Heart right ventricle (tissue), 16 donors: ENCODE measurements at places on chromosomes 5 and 9.

GRCh38 chr5:103450333-103451061 is 112.1 kb downstream of the NUDT12 start:
- H3K4me1 ChIP-seq = no peaks in the 10 kb centered on the region
- no peaks in the 10 kb centered on the region for H3K27me3 ChIP-seq
- H3K36me3 ChIP-seq = no peaks in the 10 kb centered on the region
- H3K4me3 ChIP-seq = no peak overlapping the region

- no peaks in the 10 kb centered on the region for H3K4me1 ChIP-seq
- no peak for DNase-seq
- H3K27ac ChIP-seq = no peak overlapping the region
- no peaks in the 10 kb centered on the region for H3K36me3 ChIP-seq
These were observed 139.3 kb upstream of the SHB start for GRCh38 chr9:38208206-38208901.

DNA sequence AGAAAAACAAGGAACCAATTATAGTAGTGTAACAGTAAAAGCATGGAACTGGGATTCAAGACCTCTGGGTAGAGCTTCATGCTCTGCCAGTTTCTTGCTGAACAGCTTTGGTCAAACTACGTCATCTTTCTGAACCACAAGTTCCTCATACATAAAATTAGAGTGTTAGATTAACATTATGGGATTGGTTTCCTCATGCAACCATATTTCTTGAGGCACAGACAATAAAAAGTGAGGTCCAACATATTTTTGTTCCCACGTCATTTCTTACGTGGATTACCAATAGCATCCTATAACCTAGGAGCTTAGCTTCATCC is 354.8 kb downstream of the TMEM232 start:
- no peak overlapping the region for H3K4me3 ChIP-seq
- H3K36me3 ChIP-seq = no peaks in the 10 kb centered on the region
- H3K27ac ChIP-seq = no peak overlapping the region

DNA sequence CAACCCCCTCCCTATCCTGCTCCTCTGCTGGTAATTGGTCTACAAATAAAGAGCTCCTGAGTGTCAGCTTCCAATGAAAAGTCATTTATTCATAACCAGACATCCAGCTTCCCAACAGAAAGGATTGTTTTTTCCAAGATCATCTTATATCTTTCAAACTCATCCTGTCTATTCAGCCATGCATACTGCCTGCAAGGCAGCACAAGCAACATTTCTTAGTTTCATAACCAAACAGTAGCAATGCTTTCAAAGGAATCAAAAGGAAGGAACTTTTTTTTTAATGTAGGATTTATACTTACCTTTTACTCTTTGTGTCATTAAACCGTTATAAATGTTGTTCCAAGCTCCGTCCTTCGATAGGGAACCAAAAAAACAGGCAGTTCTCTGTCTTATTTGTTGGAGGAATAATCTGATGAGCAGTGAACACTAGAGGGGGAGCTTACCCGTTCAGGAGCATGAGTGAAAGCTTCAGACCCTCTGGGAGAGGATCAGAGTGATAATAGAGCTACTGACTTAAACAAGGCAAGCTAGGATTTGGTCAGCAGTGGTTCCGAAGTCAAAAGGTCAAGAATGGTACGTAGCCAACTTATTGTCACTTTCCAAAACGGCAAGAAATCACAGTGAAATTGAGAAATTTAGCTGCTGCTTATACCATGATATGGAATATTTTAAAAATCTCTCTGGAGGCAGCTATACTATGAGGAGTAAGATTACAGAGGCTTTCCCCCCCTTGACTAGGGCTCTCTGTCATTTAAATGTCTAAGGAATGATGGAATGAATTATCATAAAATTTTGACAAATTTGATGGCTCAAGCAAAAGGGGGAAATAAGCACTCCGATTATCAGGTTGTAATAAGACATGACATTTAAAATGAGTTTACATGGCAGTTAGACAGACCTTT is 892.9 kb downstream of the NR2F1-AS1 start:
- DNase-seq = no peak
- no peak overlapping the region for H3K4me3 ChIP-seq
- no peak overlapping the region for H3K27ac ChIP-seq
- no peaks in the 10 kb centered on the region for H3K36me3 ChIP-seq
- no peaks in the 10 kb centered on the region for H3K27me3 ChIP-seq

GRCh38 chr9:124088476-124088837 is 76.9 kb downstream of the LHX2 start:
- H3K4me3 ChIP-seq = no peak overlapping the region
- no peaks in the 10 kb centered on the region for H3K27me3 ChIP-seq
- DNase-seq = no peak
- no peak overlapping the region for H3K27ac ChIP-seq
- no peaks in the 10 kb centered on the region for H3K36me3 ChIP-seq
- H3K4me1 ChIP-seq = no peaks in the 10 kb centered on the region

- H3K27me3 ChIP-seq = peaks cover 3% of the 10 kb centered on the region
- H3K4me3 ChIP-seq = no peak overlapping the region
- no peak overlapping the region for H3K27ac ChIP-seq
- H3K4me1 ChIP-seq = no peaks in the 10 kb centered on the region
These were observed 21.1 kb downstream of the PDE8B start for GRCh38 chr5:77231471-77232138.

- H3K36me3 ChIP-seq = no peaks in the 10 kb centered on the region
- no peak overlapping the region for H3K4me3 ChIP-seq
- DNase-seq = no peak
- H3K27ac ChIP-seq = no peak overlapping the region
These were observed 1000.0 kb upstream of the DMAC1 start for GRCh38 chr9:8799615-8800014.

GRCh38 chr5:42994246-42994554 is 45.9 kb downstream of the ANXA2R start:
- H3K27ac ChIP-seq = peak overlapping the region; percentile 95
- H3K4me3 ChIP-seq = peak overlapping the region; percentile 53
- no peak for DNase-seq
- H3K27me3 ChIP-seq = peaks cover 76% of the 10 kb centered on the region

DNA sequence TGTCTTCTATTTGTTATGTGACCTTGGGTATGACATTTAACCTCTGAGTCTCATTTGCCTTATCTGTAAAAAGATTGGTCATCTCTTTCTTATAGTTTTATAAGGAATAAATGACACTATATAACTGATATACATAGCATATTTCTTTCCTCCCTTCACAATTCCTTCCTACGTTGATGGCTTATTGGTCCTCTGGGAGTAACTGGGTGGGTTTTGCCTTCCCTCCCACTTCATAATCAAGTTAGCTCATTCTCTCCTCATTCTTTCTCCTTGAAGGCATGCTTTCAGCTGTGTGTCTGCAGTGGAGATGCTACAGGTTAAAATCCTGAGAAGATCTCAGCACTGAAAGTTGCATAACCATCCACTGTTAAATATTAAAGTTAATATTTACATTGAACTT is 382.4 kb downstream of the TMEM38B start:
- H3K27me3 ChIP-seq = no peaks in the 10 kb centered on the region
- H3K27ac ChIP-seq = no peak overlapping the region
- no peaks in the 10 kb centered on the region for H3K36me3 ChIP-seq
- no peak for DNase-seq

GRCh38 chr9:91611582-91611981 is 187.9 kb upstream of the NFIL3 start:
- H3K27ac ChIP-seq = peak overlapping the region; percentile 52
- H3K27me3 ChIP-seq = no peaks in the 10 kb centered on the region
- H3K4me1 ChIP-seq = peaks cover 10% of the 10 kb centered on the region
- DNase-seq = no peak
- H3K4me3 ChIP-seq = no peak overlapping the region

- H3K27me3 ChIP-seq = no peaks in the 10 kb centered on the region
- no peak for DNase-seq
- H3K27ac ChIP-seq = no peak overlapping the region
- H3K36me3 ChIP-seq = no peaks in the 10 kb centered on the region
These were observed 281.2 kb downstream of the CDH18 start for GRCh38 chr5:19706776-19707175.

GRCh38 chr9:71729816-71730526 is 38.3 kb downstream of the CEMIP2 start:
- no peaks in the 10 kb centered on the region for H3K27me3 ChIP-seq
- H3K36me3 ChIP-seq = no peaks in the 10 kb centered on the region
- no peak overlapping the region for H3K27ac ChIP-seq
- no peak for DNase-seq

GRCh38 chr5:55679556-55679955 is 32.6 kb downstream of the SLC38A9 start:
- DNase-seq = no peak
- peaks cover 45% of the 10 kb centered on the region for H3K4me1 ChIP-seq
- no peaks in the 10 kb centered on the region for H3K27me3 ChIP-seq
- H3K36me3 ChIP-seq = no peaks in the 10 kb centered on the region
- H3K4me3 ChIP-seq = no peak overlapping the region
- no peak overlapping the region for H3K27ac ChIP-seq

GRCh38 chr5:133487093-133487492 is 125.2 kb downstream of the FSTL4 start:
- H3K27ac ChIP-seq = no peak overlapping the region
- no peaks in the 10 kb centered on the region for H3K4me1 ChIP-seq
- no peaks in the 10 kb centered on the region for H3K27me3 ChIP-seq
- no peak overlapping the region for H3K4me3 ChIP-seq
- H3K36me3 ChIP-seq = no peaks in the 10 kb centered on the region

GRCh38 chr9:4620057-4620765 is 41.9 kb upstream of the PLPP6 start:
- H3K4me3 ChIP-seq = no peak overlapping the region
- DNase-seq = no peak
- H3K4me1 ChIP-seq = peaks cover 3% of the 10 kb centered on the region
- no peak overlapping the region for H3K27ac ChIP-seq
- H3K36me3 ChIP-seq = no peaks in the 10 kb centered on the region

GRCh38 chr5:82045554-82046275 is 73.9 kb downstream of the ATG10 start:
- no peaks in the 10 kb centered on the region for H3K4me1 ChIP-seq
- no peak overlapping the region for H3K27ac ChIP-seq
- H3K27me3 ChIP-seq = no peaks in the 10 kb centered on the region
- no peak overlapping the region for H3K4me3 ChIP-seq

- no peak for DNase-seq
- H3K36me3 ChIP-seq = peaks cover 4% of the 10 kb centered on the region
- H3K27ac ChIP-seq = peak overlapping the region; percentile 2
- H3K27me3 ChIP-seq = no peaks in the 10 kb centered on the region
- H3K4me1 ChIP-seq = peaks cover 14% of the 10 kb centered on the region
These were observed 73.5 kb downstream of the LNPEP start for GRCh38 chr5:97009212-97009898.

DNA sequence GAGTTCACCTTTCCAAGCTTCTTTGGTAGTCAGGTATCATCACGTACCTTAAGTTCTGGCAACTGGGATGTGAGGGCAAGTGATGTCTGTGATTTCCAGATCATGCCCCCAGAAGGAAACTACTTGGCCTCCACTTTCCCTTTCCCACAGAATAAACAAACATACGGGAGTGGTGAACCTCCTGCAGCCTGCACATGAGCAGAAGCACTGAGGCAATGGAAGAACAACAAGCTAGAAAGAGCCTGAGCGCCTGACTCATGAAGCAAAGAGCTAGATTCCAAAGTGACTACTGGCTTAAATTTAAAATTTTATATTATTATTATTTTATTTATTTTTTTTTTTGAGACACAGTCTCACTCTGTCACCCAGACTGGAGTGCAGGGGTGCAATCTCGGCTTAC is 35.0 kb downstream of the ARL15 start:
- no peak for DNase-seq
- H3K27me3 ChIP-seq = no peaks in the 10 kb centered on the region
- peaks cover 6% of the 10 kb centered on the region for H3K4me1 ChIP-seq
- H3K27ac ChIP-seq = no peak overlapping the region

DNA sequence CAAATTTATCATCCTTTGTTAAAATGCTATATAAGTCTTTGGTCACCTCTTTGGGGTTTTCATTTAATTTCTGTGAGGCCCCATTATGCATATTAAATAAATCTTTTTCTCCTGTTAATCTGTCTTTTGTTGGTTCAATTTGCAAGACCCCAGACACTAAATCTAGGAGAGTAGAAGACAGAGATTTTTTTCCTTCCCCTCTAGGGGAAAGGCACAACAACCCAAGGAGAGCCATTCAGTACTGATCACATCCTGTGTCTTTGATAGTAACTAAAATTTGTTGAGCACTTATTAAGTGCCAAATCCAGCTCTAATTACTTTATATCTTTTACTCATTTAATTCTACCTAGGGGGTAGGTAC is 74.4 kb downstream of the ALDH7A1 start:
- peaks cover 31% of the 10 kb centered on the region for H3K4me1 ChIP-seq
- H3K27me3 ChIP-seq = no peaks in the 10 kb centered on the region
- H3K27ac ChIP-seq = no peak overlapping the region
- H3K4me3 ChIP-seq = no peak overlapping the region
- DNase-seq = no peak
- no peaks in the 10 kb centered on the region for H3K36me3 ChIP-seq

DNA sequence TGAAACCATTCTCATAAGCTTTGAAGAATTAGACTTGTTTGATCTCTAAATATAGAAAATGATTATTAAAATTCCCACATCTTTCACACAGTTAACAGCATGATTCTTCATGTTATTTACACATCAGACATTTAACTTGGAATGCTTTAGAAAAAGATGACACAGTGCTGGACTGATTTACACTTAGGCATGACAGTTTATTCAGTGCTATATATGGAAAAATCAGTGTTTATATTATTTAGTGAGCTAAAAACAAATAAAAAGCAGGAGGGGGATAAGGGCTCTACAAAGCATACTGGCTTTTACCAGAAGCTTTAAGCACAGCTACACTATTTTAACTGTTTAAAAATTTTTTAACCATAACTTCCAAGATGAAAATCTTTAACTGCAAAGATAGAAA is 30.0 kb downstream of the CDC37L1 start:
- H3K27ac ChIP-seq = no peak overlapping the region
- H3K36me3 ChIP-seq = peaks cover 96% of the 10 kb centered on the region
- H3K4me3 ChIP-seq = no peak overlapping the region
- no peak for DNase-seq
- H3K27me3 ChIP-seq = no peaks in the 10 kb centered on the region

DNA sequence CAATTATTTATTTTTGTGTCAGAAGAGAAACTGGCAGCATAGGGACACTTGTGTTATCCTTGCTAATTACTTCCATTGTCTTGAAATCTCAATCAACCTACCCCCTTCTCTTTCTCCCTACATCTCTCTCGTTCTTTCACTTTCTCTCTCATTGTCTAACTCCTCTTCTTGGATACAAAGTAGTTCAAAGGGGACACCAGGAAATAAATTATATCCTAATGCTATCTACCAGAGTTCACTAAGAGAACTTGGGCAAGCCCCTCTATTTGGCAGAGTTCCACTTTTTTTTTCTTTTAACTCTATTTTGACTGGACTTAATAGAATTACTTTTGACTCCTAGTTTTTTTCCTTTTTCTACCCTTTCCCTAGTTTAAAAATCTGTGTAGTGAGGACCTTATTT is 102.2 kb downstream of the MEF2C start:
- H3K27ac ChIP-seq = no peak overlapping the region
- H3K27me3 ChIP-seq = no peaks in the 10 kb centered on the region
- H3K36me3 ChIP-seq = no peaks in the 10 kb centered on the region
- H3K4me3 ChIP-seq = no peak overlapping the region
- no peak for DNase-seq

DNA sequence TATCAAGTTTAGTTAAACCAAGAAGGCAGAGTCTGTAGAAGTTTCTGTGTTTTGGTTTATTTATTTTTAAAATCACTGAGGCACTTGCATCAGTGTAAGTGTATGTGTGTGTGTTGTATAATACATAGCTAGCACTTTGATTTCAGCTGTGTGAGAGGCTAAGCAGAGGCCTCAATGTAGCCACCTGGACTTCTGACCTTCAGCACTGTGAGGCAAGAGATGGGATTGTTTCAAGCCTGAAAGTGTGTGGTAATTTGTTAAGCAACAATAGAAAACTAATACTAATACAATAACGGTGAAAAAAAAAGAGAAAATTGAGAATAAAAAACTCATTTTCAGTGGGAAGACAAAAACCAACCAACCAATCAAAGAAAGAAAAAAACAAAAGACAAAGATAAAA is 327.3 kb downstream of the CDH18 start:
- no peak for DNase-seq
- no peaks in the 10 kb centered on the region for H3K4me1 ChIP-seq
- H3K27ac ChIP-seq = no peak overlapping the region
- no peaks in the 10 kb centered on the region for H3K27me3 ChIP-seq
- H3K36me3 ChIP-seq = no peaks in the 10 kb centered on the region
